Osteocyte (in vitro differentiated cells): ENCODE measurements at places on chromosomes 1 and 21. TPM values are rescaled to one million over a fixed set of nuclear protein-coding genes. Genes with fewer than 3 reads are reported as not detected.

GRCh38 chr1:31570906-31571305 is 5.4 kb upstream of the TINAGL1 start:
- DNase-seq: no peak

- no peak for DNase-seq
These were observed 497 bp upstream of the FUCA1 start for GRCh38 chr1:23868557-23869016.

GRCh38 chr1:157177733-157178394 is 39.7 kb upstream of the ETV3 start:
- DNase-seq: no peak

NUAK2 gene
- 4.3 and 4.5 TPM in 2 replicates for total RNA-seq

- DNase-seq: no peak
These were observed 28.1 kb downstream of the ZSCAN20 start for GRCh38 chr1:33500547-33500946.

- no peak for DNase-seq
These were observed 11.6 kb upstream of the CD247 start for GRCh38 chr1:167529829-167530474.

GRCh38 chr1:231554969-231555368 is 26.5 kb downstream of the TSNAX start:
- no peak for DNase-seq

- DNase-seq: no peak
These were observed 69.1 kb downstream of the BCAR3 start for GRCh38 chr1:93612510-93612909.

GRCh38 chr1:198904321-198904720 is 265.5 kb downstream of the PTPRC start:
- no peak for DNase-seq

- DNase-seq: no peak
These were observed 23.3 kb upstream of the EPS15 start for GRCh38 chr1:51542158-51542953.

VCAM1 gene
- total RNA-seq: 8.2 and 9.6 TPM in 2 replicates

- no peak for DNase-seq
These were observed at the start of gene SLC6A17 for GRCh38 chr1:110150330-110151174. TSS of gene SLC6A17 (plus strand) at chr1:110150494. CDS start at chr1:110166930, 16,436 bp downstream.

DNA sequence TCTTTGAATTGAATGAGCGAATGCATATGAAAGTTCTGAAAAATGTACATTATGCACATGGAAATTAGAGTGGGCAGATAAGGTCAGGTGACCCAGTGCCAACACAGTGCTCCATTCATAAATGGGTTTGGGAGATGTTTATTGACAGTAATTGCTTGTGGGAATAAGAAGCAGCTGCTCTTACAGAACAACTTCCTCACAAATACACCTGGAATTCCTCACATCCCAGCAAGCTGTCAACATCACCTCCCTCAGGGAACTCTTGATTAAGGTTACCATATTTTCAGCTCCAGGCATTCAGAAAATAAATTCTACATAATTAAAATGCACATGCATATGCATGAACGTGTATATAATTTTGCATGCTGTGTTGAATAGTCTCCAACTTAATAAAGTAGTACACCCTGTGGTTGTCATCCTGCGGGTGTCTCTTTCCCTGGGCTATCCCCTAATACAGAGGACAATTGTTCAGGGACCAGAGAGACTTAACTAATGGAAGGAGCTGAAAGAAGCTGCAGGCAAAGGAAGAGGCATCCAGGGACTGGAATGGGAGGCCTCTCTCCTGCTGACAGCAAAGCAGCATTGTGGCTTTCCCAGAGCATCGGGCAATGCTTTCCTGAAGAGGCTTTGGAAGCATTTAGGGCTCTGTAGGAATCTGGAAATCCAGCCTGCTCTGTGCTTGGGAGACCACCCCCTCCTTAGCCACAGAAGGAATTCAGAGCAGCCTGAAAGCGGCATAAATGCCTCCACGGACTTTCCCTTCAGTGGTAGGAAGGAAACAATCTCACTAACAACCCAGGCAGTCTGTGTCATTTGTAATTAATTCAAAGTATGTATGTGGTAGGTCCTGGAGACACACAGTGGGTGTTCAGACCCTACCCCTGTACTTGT is 55.2 kb upstream of the GNG12 start:
- no peak for DNase-seq

- DNase-seq: no peak
These were observed 88.5 kb upstream of the DEPDC1 start for GRCh38 chr1:68585351-68585750.

GCSAML gene
- not detected in 2 replicates for total RNA-seq

GRCh38 chr1:2267051-2267830 is 39.1 kb downstream of the SKI start:
- DNase-seq: no peak

PRDM16 gene
- 7.1 and 7.4 TPM in 2 replicates for total RNA-seq

- no peak for DNase-seq
These were observed 886.0 kb downstream of the ADGRL2 start for GRCh38 chr1:82686774-82687173.

DNA sequence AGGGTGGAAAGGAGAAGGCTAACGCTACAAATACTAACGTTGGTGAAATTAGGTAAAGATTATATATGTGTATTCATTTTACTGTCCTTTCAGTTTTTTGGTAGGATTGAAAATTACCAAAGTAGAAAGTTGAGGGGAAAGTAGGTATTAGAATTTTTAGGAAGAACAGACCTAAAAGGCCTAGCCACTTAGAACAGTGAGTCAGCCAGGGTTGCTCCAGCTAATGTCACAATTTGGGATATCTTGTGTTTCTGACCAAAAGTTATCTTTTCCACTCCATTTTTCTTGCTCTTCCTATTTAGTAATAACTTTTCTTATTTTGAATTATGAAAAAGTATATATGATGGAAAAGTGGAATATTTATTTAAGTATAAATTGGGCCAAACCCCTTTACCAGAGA is 40.1 kb downstream of the F3 start:
- no peak for DNase-seq

KLHDC8A gene
- not detected in 2 replicates for total RNA-seq
